ENCODE measurements at places on chromosomes 16 and 17.

- DNase-seq, result no peak
These were observed 27.5 kb downstream of the TVP23A start for GRCh38 chr16:10791048-10791447.

DNA sequence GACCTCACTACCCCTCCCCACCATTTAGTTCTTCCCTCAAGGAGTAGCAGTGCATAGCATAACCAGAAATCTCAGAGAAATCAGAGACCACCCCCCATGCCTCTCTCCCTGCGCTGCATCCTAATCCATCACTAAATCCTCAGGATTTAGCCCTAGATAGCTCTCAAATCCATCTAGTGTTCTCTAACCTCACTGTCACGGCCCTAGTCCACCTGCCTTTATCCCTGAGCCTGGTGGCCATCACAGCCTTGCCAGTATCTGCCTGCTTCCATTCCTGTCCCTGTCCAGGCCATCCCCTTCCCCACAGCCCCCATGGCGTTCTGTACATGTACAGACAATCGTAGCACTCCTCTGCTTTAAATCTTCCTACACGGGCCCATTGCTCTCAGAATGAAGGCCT is 19.1 kb downstream of the CBLN1 start:
- no peak for DNase-seq

DNA sequence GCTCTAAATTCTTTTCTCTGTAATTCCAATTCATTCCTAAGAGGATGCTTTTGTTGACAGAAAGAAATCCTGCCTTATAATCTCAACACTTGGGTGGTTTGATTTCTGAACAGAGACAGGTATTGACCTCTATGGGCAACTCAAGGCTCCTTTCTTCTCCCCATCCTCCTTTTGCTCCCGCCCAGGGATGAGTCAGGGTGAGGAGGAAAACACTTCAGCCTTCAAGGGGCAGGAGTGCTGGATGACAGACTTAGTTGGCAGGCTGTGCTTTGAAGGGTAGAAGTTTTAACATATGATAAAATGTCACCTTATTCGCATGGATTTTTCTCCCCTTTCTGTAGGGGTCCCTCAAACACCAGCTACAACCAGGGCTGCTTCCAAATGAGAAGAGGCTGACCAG is 16.7 kb upstream of the TOM1L1 start:
- DNase-seq, result no peak

- no peak for DNase-seq
These were observed 164.8 kb downstream of the CBLN1 start for GRCh38 chr16:49116873-49117272.

GRCh38 chr17:78196716-78197115 is 9.6 kb downstream of the AFMID start:
- no peak for DNase-seq

DNA sequence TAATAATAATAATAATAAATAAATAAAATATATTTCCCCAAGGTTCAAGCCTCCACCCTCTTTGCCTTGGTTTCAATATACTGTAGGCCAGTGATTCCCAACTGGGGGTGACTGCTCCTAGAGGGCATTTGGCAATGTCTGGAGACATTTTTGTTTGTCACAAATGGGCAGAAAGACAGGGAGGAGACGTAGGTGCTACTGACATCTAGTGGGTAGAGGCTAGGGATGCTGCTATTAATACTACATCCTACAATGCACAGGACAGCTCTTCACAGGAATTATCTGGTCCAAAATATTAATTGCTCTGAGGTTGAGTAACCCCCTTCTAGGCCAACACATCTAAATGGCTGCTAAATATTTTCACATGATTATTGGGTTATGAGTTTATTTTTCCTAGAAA is 12.8 kb upstream of the PRR14 start:
- DNase-seq, result no peak

- no peak for DNase-seq
These were observed 41.2 kb upstream of the RHOT1 start for GRCh38 chr17:32100971-32101631.

DNA sequence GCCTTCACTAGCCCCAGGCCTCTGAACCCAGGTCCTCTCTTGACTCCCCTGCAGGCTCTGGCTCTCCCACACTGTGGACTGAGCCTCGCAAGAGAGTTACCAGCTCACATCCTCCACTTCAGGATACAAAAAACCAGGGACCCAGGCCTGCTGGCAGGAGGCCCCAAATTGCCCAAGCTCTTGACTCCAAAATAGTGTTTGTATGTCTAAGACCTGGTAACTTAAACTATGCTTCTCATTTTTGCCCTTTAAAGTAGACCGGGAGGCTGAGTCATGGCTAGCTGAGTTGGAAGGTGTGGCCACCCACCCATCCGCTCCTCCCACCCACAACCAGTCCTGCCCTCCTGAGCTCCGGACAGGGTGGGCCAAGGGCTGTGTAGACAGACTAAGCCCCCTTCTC is 250.0 kb downstream of the SOX9 start:
- no peak for DNase-seq

DNA sequence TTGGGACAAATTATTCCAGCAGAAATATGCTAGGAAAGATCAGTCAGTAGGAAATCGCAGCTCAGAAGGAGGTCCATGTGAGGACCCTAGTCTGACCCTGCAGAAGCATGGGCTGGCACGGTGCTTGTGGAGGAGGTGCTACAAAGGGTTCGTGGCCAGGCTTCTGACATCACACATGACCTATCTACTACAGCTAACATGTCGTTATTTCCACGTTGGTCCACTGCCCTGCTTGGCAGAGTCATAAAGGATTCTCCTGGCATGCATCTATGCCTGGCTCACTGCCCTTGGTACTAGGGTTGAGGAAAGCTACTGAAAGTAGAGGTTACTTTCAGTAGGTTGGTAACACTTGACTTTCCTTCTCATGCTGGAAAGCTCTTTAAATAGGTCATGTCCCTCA is 118.1 kb upstream of the SHISA6 start:
- DNase-seq, result no peak

DNA sequence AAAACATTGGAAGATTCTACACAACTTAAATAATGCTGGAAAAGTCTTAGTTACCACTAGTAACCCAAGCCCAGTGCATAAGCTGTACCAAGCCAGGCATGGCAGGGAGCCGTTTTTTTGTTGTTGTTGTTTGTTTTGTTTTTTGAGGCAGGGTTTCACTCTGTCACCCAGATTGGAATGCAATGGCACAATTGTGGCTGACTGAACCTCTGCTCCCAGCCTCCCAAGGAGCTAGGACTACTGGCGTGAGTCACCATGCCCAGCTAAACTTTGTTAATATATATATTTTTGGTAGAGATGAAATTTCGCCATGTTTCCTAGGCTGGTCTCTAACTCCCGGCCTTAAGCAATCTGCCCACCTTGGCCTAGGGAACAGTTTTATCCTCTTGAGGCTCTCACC is 564 bp upstream of the TMIGD1 start:
- DNase-seq, result no peak

- DNase-seq, result no peak
These were observed 61.0 kb upstream of the MAF start for GRCh38 chr16:79661578-79661977.
